ENCODE measurements at places on chromosomes 2 and 18. TPM values are rescaled to one million over a fixed set of nuclear protein-coding genes. Genes with fewer than 3 reads are reported as not detected.

DNA sequence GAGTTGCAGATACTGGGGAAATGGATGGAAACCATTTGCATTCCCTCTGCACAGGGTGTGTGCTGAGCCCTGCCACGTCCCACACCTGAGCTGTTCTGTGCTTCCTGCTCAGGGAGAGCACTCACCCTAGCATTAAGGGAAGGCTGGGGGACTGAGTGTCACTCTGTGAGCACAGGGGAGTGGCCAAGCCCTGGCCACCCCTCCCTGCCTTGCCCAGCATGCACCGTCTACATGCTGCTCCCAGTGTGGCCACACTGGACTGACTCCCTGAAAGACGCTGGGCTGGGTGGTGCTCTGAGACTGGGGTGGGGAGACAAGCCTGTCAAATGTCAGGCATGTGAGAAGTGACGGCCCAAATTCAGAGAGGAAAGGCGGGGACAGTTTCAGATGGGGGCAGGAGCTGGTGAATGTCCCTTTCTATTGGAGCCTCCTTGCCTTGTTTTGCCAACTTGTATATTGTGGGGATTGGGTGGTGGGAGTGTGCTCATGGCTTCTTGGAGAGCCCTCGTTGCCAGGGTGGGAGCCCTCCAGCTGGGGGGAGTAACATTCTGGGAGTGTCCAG lies 298.4 kb upstream of the HS6ST1 start:
- no peak for DNase-seq

The TFCP2L1 gene
- total RNA-seq, result 0.05 TPM

GRCh38 chr2:17079262-17079661 lies 413.6 kb upstream of the CYRIA start:
- DNase-seq, result no peak

DNA sequence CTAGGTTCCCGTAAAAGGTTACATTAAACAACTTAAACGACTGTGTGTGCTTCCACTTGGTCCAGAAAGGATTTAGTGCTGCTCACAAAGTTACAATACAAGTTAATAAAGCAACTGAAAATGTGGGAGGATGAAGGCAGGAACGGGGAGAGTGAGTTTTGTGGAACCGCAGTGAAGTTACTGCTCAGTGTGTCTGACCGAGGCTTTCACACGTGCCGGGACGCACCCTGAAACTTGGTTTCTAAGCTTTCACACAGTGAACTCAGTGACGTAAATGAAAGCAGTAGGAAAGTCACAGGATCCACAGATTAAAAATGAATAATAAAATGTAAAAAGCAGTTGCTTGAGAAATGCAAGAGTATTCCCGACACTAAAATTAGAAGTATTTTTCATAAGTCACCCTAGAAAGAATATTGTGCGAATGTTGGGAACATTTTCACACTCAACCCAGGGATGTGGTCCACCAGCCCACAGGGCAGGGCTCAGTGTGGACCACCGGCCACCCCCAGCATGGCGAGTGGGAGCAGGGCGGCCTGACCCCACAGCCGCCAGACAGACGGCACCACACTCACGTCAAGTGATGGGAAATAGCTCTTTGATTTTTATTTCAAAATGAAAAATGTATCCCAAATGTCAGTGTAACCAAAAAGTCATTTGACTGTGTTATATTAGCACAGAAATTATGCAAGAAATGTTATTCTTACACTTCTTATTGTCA lies 32.6 kb upstream of the CHMP1B start:
- no peak for DNase-seq
